HT-29 (cell line): ENCODE measurements at places on chromosomes 7 and 10. TPM values are rescaled to one million over a fixed set of nuclear protein-coding genes. Genes with fewer than 3 reads are reported as not detected.

The TYW1 gene
- total RNA-seq, result 19.0 and 19.5 TPM in 2 replicates

The EGFR gene
- total RNA-seq, result 28.1 and 30.4 TPM in 2 replicates

The NPY gene
- total RNA-seq, result not detected in 2 replicates

The SVOPL gene
- total RNA-seq, result not detected in 2 replicates

The GAD2 gene
- total RNA-seq, result not detected in 2 replicates

DNA sequence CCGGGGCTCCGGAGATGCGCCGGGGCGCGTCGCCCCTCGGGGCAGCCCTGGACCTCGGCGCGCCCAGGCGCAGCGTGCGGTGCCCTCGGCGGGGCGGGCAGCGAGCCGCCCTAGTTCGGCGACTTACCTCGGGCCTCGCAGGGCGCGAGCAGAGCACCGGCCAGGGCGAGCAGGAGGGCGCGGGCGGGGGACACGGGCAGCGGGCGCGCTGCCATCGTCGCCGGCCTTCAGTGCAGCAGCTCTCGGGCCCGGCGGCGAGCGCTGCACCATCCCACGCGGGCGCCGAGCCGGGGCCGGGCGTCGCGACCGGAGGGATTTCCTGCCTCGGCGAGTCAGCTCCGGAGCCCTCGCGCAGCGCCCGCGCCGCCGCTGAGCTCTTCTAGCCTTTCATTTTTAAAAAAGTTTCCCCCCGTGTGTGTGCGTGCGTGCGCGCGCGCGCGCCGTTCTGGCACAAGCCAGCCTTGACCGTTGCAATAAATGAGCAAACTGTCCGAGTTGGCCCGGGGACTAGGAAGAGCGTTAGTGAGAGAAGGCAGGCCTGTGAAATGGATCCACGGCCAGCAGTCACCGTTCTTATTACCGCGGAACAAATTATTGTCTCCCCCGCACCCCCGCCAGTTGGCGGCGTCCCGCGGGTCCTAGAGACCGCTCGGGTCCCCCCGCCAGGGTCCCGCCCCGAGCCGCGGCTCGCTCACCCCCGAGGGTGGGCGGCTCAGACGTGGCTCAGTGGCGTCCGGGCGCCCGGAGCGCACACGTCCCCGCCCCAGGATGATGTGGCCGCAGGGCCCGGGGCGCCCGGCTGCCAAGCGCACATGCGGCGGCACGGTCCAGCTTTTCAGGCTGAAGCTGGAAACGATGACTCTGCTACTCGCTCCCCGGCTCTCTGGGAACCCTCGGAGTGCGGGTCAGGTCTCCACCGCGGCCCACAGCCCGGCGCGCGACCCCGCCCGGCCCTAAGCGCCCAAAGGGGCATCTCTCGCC, at the start of gene ADAM12:
Gene ADAM12, minus strand, starts transcription at position 547 of the 981 bp plus-strand sequence. Its CDS starts 332 bp downstream, at position 215.
- no peak for DNase-seq

DNA sequence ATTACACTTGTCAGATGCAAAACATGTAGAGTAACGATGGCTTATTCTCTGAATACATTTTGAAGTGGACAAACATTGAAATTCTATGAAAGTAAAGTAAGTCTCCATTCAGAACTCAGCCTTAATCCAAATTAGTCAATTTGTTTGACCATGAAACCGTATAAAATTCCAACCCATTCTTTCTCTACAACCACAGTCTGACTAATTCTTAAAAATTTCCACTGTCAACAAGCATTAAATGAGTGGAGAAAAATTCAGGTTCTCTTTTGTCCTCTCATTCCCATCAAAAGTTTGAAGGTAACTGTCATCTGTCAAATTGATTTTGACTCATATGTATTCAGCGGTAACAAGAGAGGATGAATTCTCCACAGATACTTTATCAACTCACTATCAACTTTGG, 1031.5 kb downstream of the SORCS1 start:
- DNase-seq, result no peak

GRCh38 chr10:70974351-70974901, 86.1 kb upstream of the PCBD1 start:
- DNase-seq, result no peak

GRCh38 chr7:20249920-20250319, 32.7 kb upstream of the MACC1 start:
- DNase-seq, result no peak

DNA sequence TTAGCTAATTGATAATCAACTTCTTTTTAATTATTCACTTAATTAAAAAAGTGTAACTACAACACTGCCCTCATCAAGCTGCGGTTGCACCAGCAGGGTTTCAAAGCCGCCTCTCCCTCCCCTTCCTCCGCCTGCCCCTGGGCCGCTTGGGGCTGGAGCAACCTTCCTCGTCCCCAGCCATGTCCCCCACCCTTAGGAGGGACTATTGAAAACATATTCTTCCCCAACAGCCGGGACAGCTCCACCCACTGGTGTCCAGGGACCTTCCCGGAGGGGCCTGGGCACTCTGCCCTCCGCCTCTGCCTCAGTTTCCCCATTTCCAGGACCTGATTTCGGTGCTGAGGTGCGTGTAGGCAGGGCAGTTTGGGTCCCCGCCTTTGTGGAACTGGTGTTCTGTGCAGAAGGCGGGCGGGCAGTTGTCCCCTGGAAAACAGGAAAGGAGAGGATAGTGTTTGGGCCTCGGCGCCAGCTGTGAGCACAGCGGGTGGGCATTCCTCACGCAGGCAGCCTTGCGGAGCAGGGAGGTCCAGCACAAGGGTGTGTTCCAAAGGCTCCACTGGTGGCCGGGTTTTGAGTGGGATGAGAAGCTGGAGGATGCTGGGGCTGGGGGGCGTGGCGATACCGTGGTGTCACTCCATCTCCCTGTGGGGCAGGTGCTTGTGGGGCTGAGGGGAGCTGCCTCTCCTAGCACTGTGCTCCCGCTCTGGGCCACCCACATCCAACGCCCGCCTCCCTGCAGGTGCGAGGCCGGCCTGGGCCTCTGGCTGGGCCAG, 15.7 kb downstream of the UNCX start:
- DNase-seq, result no peak

GRCh38 chr7:151876899-151877777, at the start of gene PRKAG2:
PRKAG2 (minus strand) TSS chr7:151877115; CDS start chr7:151876620, 495 bp downstream.
- DNase-seq, result peak; percentile 16

DNA sequence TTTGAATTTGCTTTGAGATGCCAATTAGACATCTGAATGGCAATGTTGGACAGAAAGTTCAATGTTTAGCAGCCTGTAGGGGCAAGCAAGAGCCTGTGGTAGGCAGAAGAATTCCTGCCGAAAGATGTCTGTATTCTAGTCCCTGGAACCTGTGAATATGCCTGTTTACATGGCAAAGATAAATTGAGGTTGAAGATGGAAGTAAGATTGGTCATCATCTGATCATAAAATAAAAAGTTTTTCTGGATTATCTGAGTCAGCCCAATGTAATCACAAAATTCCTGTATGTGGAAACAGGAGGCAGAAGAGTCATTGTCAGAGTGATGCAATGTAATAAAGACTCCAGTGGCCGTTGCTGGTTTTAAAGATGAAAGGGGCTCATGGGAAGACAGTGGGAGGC, 430.5 kb downstream of the MDFIC start:
- no peak for DNase-seq

DNA sequence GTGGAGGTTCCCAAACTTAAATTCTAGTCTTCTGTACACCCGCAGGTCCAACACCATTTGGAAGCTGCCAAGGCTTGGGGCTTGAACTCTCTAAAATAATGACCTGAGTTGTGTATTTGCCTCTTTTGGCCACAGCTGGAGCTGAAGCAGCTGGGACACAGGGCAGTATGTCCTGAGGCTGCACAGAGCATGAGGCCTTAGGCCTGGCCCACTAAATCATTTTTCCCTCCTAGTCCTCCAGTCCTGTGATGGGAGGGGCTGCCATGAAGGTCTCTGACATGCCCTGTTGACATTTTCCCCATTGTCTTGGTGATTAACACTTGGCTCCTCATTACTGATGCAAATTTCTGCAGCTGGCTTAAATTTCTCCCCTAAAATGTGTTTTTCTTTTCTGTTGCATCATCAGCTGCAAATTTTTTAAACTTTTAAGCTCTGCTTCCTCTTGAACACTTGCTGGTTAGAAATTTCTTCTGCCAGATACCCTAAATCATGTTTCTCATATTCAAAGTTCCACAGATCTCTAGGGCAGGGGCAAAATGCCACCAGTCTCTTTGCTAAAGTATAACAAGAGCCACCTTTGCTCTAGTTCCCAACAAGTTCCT, 43.6 kb upstream of the WNT16 start:
- no peak for DNase-seq

GRCh38 chr7:135664046-135664589, 1.8 kb downstream of the STMP1 start:
- no peak for DNase-seq

- peak; percentile 89 for DNase-seq
Observed at GRCh38 chr7:47179812-47180515, 401.9 kb downstream of the TNS3 start.

- no peak for DNase-seq
Observed at GRCh38 chr7:25557930-25558329, 329.6 kb upstream of the NPVF start.

GRCh38 chr10:3897156-3897555, 112.1 kb upstream of the KLF6 start:
- DNase-seq, result no peak

GRCh38 chr7:78234634-78235033, 436.1 kb downstream of the PHTF2 start:
- DNase-seq, result no peak

GRCh38 chr10:101875068-101875688, 31.6 kb upstream of the KCNIP2 start:
- DNase-seq, result no peak

DNA sequence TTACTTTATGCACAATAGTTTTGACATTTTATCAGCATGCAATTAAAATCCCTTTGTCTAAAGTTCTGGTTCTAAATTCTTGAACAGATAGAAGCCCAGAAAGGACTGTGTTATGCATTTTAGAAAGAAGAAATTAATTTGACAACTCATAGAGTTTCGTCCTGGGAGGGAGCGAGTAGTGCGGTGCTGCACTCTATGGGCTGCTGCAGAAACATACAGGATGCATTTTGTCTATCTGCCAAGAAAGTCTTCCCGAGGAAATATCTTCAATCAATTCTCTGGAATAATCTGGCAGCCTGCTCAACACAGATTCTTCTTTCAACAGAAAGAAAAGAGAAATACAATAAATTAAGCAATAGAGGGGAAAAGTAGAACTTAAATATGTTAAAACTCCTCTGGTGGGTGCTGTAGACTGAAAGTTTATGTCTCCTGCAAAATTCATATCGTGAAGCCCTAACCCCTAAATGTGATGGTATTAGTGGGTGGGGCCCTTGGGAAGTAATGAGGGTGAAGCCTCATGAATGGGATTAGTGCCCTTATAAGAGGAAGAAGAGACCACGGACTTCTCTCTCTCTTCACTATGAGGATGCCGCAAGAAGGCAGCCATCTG, 39.0 kb upstream of the IFRD1 start:
- peak; percentile 65 for DNase-seq
